Activated CD4-positive, alpha-beta T cell treated with anti-CD3 and anti-CD28 coated beads for 4 hours (primary cell): ENCODE measurements at places on chromosomes 1 and 21.
A peak's percentile ranks its signal among the peaks of the same experiment; 100 is the strongest.

DNA sequence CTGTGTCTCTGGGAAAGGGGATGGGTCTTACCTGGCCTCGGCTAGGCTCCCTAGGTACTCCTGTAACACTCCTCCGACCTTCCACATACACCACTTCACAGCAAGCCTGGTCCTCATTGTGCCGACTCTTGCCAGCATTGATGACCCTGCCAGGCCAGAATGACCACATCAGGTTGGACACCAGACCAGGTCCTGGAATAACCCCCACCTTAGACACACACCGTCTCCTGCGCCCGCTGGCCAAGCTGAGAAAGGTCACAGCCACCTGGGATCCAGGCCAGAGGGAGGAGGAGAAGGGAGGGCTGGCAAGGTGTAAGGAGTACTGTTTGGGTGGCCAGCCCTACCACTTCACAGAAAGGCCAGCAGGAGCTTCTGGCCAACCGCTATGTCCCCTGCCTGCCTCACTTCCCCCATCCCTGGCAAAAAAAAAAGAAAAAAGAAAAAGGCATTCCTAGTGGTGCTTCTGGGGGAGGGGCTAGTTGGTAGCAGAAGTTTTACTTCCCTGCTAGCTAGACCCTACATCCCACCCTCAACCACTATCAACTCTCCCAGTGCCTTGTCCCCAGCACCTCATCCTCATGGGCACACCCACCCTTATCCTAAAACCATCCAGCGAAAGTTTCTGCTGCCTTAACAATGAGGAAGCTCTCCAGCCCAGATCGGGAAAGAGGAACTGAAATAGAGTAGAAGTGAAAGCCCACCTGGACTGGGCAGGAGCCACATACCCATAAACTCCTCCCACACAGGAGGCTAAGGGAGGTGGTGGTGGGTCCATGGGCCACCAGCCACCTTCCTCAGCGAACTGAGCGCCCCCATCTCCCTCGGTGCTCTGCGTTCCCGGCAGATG is 1.4 kb downstream of the PPM1J start:
- no peak for DNase-seq

GRCh38 chr1:1275836-1276235 is 2.2 kb upstream of the UBE2J2 start:
- no peak for DNase-seq

DNA sequence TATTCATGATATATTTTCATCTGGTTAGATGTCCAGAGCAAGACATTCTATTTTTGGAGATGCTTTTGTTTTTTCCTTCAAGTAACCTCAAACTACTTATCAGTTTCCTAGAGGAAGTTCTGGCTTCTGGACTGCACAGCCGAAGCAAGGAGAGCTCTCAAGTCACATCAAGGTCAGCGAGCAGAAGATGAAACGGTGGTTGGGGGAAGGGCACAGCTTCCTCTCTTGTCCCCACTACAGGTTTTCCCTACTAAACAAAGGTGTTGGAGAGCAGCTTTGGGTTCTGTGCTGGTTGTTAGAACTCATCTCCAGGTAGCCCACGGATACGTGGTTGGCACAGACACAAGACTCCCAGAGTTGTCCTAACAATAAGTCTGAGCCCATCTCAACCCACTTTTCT is 5.1 kb upstream of the PLEKHO1 start:
- DNase-seq, result no peak

GRCh38 chr21:18959817-18960216 is 556.2 kb upstream of the TMPRSS15 start:
- no peak for DNase-seq

DNA sequence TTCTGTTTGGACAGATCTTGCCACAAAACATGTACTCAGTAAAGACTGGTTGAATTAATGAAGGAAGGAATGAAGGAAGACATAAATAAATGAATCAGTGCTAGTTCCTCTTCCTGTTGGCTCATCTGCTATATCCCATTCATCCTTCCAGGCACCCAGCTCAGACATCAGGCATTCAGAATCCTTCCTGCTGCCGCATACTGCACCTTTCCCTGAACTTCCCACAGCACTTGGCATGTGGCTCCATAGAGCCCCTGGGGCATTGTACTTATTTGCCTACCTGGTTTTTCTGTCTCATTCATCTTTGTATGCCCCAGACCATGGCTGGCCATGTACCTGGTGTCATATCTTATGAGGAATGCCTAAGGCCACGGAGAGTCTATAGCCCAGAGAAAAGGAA is 34.4 kb upstream of the ZNF648 start:
- no peak for DNase-seq

- DNase-seq, result peak; percentile 52
Observed at GRCh38 chr1:112501810-112502641, 6.7 kb upstream of the WNT2B start.

DNA sequence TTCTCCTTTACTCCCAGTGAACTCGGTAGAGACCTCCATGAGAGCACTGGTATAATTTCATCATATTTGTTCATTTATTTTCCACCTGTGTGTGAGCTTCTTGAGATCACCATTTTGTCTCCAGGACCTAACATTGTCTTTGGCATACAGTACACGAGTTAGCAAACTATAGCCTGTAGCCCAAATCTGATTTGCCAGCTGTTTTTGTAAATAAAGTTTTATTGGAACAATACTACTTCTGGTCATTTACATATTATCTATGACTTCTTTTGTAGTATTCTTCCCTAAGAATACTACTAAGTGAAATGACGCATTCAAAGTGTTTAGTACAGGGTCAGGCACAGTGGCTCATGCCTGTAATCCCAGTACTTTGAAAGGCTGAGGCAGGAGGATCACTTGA is 449.5 kb downstream of the PLPP3 start:
- DNase-seq, result no peak

DNA sequence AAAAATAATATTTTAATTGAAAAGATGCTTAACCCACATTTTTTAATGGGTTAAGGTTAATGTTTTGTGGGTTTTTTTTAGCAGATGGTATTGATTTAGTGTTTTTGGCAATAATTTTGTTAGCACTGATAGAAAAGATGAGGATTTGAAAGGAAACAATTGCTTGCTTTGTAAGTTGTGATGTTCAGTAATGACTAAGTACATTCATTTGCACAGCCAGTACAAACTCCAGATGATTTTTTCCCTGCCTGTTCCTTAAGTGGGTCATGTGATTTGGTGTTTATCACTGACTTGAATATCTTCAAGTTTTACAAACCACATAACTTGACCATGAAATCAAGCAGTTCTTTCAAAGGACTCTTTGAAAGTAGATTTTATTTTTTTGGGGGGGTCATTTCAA is 15.0 kb downstream of the DISP1 start:
- DNase-seq, result no peak

DNA sequence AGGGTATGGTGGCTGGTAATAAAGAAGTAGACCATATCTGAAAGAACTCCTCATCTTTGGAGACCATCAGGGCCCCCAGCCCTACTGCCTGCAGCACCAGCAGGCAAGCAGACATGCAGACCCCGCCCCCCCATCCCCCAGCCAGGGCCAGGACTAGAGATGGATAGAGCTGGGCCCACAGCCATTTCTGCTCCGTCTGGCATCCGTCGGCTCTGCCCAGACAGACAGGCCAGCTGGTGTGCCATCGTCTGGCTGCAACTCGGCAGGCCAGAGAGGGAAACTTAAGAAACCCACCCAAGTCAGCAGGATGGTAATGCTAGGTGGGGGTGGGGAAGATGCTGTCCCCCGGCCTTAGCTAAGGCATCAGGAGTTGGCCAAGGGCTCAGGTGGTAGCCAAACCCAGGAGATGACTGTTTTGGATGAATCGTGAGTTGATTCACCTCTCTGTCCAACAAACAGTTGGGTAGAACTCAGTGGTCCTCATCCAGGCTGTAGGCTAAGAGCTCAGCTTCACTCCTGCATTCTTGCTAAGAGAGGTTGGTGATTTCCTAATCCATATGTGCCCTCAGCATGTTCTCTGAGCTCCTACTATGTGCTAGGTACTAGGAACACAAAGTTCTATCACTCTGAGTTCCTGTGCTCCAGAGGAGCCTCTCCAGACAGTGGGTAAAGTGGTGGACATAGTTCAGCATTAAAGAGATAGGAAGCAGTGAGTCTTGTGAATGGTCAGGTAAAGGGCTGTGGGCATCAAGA is 23.2 kb upstream of the TMEM222 start:
- no peak for DNase-seq

- no peak for DNase-seq
Observed at GRCh38 chr1:217539510-217539909, 91.4 kb downstream of the GPATCH2 start.

DNA sequence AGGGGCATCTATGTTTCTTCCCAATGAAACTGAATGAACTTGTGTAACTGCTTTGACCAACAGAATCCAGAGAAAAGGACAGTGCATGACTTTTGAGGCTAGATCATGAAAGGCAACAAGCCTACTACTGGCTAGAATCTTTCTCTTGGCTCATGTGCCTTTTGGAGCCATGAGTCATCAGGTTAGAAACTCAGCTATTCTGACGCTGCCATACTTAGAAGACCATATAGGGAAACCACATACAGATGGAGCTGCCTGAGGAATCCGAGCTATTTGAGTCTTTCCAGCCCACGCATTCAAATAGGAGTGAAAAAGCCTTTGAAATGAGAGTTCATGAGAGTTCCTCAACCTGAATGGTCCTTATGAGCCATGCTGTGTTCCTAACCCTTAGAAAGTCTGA is 738.5 kb upstream of the CHRM3 start:
- no peak for DNase-seq

DNA sequence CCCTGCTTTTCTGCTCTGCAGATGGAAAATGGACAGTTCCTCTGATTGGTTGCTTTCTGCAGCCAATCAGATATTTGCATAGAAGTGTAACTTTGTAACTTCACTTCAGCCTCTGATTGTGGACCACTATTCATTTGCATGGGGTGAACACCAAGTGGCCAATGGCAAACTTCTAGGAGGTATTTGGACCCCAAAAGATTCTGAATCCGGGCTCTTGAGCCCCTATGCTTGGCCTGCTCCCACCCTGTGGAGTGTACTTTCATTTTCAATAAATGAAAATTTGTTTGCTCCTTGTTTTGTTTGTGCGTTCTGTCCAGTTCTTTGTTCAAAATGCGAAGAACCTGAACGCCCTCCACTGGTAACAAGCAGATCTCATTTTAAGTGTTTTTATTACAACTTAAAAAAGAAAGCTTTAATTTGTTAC is 6.4 kb upstream of the GSTM4 start:
- DNase-seq, result no peak

DNA sequence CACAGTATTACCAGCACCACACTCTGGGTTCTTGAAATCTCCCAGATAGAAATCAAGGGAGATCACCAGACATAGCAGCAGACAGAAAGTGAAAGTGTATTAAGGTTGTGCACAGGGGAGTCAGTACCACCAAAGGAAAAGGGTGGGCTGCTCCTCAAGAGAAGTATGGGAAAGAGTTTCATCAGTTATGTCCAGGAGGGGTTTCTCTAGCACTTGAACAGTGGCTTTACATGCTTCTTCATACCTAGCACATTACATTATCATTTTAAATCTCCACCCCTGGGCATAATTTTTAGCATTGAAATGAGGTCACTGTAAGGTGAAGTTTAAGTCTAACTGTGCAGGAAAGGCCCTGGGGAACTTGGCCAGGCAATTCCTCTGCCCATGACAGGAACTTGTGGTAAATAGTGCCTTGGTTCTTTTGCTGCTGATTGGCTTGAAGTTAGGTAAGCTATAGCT is 601.0 kb downstream of the NUF2 start:
- DNase-seq, result no peak

DNA sequence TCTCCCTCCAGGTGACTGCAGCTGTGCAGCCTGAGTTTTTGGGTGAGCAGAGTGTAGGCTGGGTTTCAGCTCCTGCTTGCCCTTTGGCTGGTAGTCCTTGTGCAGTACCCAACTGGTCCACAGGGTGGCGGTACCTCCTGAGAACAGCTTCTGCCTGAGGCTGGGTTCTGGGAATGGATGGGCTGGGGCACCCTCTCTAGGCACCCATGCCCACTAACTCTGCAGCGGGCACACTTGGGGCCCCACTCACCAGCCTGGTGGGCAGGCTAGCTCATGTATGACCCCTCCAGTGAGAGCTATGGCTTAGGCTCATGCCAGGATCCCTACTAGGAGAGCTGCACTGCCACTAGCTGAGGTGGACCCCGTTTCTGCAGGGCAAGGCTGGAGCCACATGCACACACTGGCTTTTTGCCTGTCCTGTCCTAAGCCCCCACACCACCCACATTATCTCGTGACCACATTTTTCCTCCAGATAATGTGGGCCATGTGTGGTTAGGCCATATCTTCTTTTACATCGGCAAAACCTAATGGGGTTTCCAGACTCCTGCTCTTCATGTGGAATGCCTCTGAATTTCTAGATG is 15.5 kb upstream of the GSTM4 start:
- peak; percentile 79 for DNase-seq

- DNase-seq, result no peak
Observed at GRCh38 chr1:231828182-231828920, 201.8 kb downstream of the DISC1 start.

GRCh38 chr1:13762642-13763041 is 62.7 kb downstream of the PRDM2 start:
- no peak for DNase-seq

DNA sequence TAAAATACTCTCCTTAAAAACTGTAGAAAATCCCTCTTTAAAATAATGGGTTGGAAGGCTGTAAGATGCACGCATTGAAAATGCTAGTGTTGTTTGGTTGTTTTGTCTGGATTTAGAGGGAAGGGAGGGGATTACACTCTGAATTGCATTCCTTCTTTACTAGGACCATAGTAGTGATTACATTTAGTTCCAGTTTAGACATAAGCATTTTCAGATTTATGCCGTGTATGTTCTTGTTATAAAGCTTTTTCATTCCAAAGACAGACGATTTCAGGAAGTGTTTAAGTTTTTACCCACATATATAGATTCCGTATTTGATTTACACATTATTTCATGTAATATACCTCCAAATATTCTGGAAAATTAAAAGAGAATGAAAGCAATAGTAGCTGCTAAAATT is 538.4 kb downstream of the PTPRC start:
- no peak for DNase-seq

DNA sequence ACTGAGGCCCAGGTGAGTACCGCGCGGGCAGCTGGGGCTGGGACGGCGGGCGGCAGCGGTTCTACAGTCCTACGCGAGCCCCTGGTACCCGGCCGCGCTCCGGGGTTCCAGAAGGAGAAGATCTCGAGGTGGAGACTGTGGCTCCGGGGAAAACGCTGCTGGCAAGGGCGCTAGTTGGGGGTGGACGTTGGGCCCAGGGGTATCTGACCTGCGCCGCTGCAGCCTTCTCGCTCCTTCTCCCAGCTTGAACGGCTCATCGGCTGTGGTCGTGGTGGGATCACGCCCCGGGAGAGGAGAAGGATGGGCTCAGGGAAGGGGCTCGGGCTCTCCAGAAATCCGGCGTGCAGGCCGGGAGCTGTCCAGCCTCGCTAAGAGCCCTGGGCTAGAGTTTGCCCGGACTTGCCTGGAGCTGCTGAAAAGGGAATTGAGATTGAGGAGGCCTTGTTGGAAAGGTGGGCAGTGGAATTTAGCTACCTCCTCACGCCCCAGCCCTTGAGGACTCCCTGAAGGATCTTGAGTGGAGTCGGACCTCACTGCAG is 1.1 kb upstream of the POU3F1 start:
- DNase-seq, result no peak

DNA sequence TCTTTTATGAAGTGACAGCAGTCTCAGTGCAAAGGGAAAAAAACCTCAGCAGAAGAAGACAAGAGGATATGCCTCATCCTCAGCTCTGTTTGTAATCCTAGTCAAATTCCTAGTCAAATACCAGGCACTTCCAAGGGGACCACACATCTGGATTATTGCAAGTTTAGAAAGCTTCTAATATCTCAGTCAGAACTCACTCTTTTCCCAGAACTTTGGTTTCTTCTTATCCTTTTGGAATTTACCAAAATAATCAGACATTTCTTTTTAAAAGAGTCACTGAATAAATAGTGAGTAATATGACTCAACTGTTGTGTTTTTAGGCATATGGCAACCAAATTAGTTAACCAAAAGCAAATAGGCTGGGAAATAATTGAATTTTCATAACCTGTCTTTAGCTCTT is 47.8 kb downstream of the PRRX1 start:
- no peak for DNase-seq

- no peak for DNase-seq
Observed at GRCh38 chr1:214445831-214446614, 105.4 kb downstream of the PTPN14 start.
